MG63 (cell line): ENCODE measurements at places on chromosomes 6 and 20. TPM values are rescaled to one million over a fixed set of nuclear protein-coding genes. Genes with fewer than 3 reads are reported as not detected.
A peak's percentile ranks its signal among the peaks of the same experiment; 100 is the strongest.

- DNase-seq = peak; percentile 54
Observed at GRCh38 chr6:22147921-22148776, 148.7 kb downstream of the PRL start.

PLCB4 gene
- 0.07 and 0.12 TPM in 2 replicates for total RNA-seq

GRCh38 chr20:25247000-25247517 lies 826 bp upstream of the PYGB start:
- peak; percentile 61 for DNase-seq

DNA sequence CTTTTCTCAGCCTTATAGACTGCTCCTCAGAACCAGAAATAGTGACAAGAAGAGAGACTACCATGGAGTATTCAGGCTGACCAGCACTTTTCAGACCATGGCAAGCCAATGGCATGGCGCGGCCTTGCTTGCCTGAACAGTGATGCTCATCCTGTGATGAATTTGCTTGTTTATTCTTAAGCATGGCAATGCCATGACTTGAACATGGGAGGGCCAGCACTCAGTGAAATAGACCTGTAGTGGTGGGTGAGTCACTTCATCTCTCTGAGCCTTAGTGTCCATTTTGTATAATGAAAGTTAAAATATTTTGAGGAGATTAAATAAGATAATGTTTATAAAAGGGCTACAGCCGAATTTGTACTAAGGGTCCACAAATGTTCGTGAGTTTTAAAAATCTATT lies 79.1 kb downstream of the LRRC1 start:
- DNase-seq = no peak

DEFB114 gene
- total RNA-seq = not detected in 2 replicates
